Activated T-cell treated with anti-CD3 and anti-CD28 coated beads, Interleukin-2, amount 50 U/mL, for 4 hours (primary cell): ENCODE measurements at places on chromosomes 1 and 21. TPM values are rescaled to one million over a fixed set of nuclear protein-coding genes. Genes with fewer than 3 reads are reported as not detected.
A peak's percentile ranks its signal among the peaks of the same experiment; 100 is the strongest.

Gene KRTAP11-1
- not detected for total RNA-seq

DNA sequence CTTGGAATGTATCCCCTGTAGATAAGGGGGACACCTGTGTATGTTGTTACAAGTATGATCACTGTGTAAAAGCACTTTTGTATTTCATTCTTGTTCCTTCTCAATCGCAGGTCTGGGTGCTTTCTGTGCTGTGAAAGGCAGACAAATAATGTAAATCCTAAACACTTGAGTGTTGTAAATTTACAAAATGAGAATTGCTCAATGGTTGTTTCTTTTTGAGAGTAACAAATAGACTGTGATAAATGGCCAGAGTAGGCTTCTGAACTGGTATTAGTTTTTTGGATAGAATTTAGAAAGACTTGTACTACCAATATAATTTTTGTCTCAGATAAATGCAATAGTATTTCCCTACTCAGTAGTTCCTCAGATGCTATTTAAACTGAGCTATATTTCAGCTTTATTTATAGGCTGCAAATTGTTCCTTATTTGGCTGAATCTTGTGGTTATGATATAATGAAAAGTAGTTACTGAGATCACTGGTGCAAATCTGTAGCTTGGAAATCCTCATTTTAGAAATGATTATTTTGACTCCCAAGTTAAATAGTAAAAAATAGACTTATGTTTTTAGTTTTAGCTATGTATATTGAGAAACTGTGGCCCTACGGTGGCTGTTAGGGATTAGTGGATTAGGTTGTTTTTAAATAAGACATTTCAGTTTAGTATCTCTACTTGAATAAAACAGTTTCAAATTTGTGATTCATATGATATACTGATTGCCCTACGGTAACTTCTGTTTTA lies 9.2 kb downstream of the BACH1 start:
- DNase-seq: no peak

Gene WNT3A
- total RNA-seq: not detected

- DNase-seq: no peak
These were observed 917 bp downstream of the STX12 start for GRCh38 chr1:27773826-27774445.

DNA sequence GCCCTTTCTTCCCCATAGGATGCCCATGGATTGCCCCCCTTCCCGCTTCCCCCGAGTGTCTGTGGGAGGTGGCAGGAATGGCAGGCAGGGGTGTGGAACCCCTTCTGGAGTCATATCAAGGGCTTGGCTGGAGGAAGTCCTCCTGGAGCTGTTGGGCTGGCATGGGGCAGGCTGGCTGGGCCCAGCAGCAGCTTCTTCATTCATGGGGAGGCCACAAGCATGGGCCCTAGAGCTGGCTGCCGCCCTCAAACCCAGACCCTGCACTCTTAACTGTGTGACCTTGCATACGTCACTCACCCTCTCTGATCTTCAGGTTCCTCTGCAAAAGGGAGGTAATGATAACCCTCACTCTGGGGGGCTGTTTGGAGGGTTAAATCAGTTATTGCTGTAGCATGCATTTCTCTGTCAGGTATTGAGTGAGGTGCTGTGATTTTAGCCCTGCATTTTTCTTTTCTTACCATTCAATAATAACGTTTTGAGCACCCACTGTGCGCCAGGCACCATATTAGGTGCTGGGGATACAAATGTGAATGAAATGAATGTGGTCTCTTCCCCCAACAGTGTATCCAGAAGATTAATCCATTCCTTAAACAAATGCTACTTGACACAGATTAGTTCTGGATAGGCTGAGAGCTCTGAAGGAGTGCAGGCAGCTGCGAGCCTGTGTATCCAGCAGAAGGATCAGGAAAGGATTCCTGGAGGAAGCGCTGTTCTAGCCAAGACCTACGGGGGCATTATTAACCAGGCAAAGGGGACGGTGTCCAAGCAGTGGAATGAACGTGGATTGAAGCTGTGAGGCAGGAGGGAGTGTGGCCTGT lies 9.3 kb downstream of the PCSK9 start:
- DNase-seq: no peak

Gene TAS1R1
- not detected for total RNA-seq

DNA sequence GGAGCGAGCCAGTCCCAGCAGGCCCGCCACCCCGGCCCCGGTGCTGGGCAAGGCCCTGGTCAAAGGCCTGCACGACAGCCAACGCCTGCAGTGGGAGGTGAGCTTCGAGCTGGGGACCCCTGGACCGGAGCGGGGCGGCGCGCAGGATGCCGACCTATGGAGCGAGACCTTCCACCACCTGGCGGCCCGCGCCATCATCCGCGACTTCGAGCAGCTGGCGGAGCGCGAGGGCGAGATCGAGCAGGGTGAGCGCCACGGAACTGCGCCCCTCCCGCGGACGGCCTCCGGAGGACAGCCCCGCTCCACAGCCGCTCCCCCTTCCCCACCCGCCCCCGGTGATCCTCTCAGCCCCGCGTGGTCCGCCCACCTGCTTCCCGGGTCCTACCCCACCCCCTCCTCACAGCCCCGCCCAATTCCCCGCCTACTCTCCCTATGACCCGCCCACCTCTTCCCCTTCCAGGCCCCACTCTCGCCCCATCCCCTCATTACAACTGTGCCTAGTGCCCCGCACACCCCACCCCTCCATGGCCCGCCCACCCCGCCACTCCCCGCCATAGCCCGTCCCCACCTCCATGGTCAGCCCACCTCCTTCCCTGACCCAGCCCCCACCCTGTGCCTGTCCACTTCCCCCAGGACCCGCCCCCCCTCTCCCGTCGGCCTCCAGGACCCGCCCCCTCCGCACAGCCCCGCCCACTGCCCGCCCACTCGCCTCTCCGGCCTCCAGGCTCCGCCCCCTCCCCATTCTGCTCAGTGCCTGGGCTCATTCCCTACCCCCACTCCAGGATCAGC lies 52.7 kb downstream of the VWA5B1 start:
- peak; percentile 33 for DNase-seq
